Kidney (tissue), 22 donors: ENCODE measurements at places on chromosomes 6 and 20. TPM values are rescaled to one million over a fixed set of nuclear protein-coding genes. Genes with fewer than 3 reads are reported as not detected.

ULBP2 gene
- 1.3 TPM for total RNA-seq

EYS gene
- total RNA-seq, result not detected

PAK5 gene
- total RNA-seq, result 0.13 TPM

DNA sequence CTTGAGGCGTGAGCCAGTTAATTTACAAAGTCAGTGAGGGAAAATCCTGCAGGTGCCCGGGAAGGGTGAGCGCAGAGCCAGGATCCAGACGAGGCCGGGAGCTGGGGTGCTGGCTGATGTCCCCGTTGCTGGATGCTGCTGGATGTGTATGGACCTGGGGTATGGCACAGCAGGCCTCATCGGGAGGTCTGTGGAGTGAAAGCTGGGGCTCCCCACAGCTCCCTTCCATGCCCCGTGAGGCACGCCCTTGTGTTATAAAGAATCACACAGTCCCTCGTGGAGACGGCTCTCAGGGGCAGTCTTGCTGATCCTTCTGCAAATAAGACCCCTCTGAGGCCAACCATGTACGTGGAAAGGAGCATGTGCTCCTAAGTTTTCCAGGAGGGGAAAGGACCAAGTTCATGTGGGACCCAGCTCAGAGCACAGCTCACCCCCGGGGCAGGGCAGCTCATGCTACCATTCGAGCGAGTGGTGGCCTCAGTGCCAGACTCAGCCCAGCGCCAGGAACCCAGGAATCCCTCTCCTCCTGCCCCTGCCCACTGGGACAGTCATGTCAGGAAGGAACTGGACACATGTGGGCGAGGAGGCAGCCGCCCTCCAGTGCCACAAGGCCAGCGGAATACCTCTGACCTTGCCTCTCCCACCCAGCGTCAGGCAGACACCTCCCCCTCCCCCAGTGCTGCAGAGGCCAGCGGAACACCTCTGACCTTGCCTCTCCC is 97.5 kb downstream of the CDH4 start:
- DNase-seq, result no peak

DNA sequence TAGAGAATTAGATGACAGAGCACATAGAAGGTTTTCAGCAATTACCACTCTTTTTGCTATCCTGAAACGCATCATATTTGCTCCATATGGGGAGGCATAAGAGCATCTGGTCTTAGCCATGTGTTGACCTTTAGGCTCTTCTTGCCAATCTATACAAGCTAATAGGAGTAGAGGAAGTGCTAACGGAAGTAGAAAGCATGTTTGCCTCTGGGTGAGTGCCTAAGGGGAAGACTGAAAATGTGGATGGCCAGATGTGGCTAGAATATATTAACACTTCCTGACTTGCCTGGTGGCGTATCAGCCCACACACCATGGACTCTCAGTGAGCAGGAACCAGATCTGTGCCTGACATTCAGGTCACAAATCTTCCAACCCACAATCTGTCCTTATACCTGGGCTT is 136.3 kb downstream of the LRRC1 start:
- no peak for DNase-seq

DNA sequence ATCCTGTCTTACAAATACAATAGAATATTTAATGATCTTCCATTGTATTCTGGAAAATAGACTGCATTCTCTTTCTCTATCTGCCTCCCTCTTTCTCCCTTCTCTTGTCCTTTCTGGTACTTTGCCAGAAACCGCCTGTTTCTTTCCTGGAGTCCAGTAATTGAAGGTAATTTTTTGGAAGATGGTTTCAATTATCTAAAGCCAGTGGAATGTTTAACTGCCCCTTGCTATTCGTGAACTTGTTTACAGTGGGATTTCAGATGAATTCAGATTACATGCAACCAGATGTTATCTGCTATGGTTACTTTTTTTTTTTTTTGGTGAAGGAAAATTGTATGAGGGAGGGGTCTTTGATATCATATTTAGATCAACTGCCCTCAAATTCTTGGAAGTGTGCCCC is 655.5 kb upstream of the FLRT3 start:
- DNase-seq, result no peak

- no peak for DNase-seq
Measured at GRCh38 chr6:52333840-52334200, 28.1 kb upstream of the PAQR8 start.

DNA sequence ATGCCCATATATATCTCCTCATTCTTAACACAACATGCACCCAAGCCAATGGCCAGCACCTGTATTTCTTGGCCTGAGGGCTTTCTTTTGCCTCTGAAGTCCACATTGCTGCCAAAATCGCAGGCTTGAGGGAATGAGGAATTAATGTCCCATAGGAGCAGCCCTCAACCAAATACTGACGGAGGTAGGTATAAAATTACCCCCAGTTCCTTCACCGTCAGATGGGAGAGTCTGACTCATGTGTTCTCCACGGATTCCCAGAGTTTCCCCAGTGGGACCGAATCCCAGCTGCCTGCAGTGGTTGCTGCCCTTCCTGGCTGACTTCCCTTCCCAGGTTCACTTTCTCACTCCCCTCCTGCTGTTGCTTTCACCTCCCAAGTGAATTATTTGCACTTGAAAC is 602.2 kb upstream of the NOX3 start:
- no peak for DNase-seq

- no peak for DNase-seq
Measured at GRCh38 chr6:21984561-21984960, 312.3 kb downstream of the PRL start.

DNA sequence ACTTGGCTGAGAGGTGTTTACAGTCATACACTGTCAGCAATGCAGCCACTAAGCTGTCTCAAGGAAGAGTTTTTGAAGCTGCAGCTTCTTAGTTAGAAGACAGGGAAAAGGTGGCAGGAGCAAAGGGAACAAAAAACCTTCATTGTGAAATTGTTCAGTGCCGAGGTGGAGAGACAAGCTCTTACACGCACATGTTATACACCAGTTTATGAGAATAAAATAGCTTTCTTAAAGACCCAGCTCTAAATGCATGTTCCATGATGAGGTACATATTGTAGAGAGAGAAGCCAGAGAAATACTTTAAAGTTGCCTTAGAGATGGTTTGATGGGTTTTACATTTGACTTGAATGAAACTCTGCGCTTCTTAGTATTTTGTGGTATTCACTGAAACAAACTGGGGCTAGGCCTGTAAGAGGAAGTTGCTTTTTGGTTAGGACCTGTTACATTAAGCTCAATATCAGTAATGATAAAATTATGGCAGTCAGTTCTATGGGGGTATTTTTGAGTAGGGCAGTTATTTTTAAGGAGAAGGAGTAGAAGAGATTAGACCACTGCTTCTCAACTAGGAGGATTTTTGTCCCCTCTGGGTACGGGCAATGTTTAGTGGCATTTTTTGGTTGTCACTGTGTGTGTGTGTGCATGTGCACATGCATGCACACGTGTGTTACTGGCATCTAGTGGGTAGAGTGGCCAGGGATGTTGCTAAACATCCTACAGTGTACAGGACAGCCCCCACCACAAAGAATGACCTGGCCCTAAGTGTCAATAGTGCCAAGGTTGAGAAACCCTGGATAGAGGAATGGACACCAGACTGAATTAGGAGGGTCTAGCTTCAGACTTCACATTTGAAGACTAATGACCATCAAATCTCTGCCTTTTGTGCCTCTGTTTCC is 9.8 kb downstream of the NEDD9 start:
- no peak for DNase-seq

- DNase-seq, result no peak
Measured at GRCh38 chr6:155779456-155779855, 323.8 kb upstream of the NOX3 start.
